Cerebellum (tissue), 4 donors: ENCODE measurements at places on chromosomes 12 and 14. TPM values are rescaled to one million over a fixed set of nuclear protein-coding genes. Genes with fewer than 3 reads are reported as not detected.
A peak's percentile ranks its signal among the peaks of the same experiment; 100 is the strongest.

- DNase-seq, result peak; percentile 20
Observed at GRCh38 chr14:35336494-35337268, 44.5 kb downstream of the PSMA6 start.

- no peak for DNase-seq
Observed at GRCh38 chr12:65838330-65838976, 14.2 kb downstream of the HMGA2 start.

- no peak for DNase-seq
Observed at GRCh38 chr12:51809193-51809592, 39.3 kb downstream of the FIGNL2 start.

DNA sequence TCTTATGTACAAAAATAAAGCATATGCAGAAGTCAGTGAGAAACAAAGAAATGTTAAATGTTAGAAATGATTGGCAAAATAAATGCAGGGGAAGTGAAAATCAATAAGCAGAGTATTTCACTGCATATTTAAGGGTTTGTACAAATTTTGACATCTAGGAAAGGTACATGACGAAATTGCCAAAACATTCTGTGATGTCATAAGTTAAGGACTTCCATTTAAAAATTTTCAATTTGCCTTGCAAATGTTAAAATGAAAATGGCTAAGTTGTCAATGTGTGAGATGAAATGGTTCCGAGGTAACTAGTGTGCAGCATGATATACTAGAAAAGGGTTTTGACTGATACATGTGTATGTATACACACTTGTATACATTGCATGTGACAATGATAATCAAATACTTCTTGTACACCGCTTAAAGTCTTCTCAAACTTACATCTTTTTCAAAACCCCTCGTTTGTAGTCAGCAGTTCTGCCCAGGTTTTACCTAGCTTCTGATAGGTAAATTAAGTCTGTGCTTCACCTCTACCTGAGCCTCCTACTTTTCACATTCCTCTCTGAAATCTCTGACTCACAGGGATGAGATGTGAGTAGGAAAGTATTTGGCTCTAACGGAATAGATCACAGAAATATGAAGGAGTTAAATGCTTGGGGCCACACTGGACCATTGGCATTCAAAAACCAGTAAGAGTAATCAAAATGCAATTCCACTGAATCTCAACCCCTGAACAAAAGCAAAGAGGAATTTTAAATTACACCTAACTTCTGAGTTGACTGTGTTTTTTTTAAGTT, 442.4 kb upstream of the FOXG1 start:
- no peak for DNase-seq

DNA sequence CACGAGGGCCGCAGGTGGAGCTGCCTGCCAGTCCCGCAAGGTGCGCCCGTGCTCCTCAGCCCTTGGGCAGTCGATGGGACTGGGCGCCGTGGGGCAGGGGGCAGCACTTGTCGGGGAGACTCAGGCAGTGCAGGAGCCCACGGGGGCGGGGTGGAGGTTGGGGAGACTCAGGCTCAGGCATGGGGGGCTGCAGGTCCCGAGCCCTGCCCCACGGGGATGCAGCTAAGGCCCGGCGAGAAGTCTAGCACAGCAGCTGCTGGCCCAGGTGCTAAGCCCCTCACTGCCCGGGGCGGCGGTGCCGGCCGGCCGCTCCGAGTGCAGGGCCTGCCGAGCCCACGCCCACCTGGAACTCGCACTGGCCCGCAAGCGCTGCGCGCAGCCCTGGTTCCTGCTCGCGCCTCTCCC, 39.2 kb upstream of the P2RX7 start:
- DNase-seq, result no peak

Gene RASAL1
- total RNA-seq, result 0.27 TPM
